ENCODE measurements at places on chromosomes 13 and 19.
A peak's percentile ranks its signal among the peaks of the same experiment; 100 is the strongest.

DNA sequence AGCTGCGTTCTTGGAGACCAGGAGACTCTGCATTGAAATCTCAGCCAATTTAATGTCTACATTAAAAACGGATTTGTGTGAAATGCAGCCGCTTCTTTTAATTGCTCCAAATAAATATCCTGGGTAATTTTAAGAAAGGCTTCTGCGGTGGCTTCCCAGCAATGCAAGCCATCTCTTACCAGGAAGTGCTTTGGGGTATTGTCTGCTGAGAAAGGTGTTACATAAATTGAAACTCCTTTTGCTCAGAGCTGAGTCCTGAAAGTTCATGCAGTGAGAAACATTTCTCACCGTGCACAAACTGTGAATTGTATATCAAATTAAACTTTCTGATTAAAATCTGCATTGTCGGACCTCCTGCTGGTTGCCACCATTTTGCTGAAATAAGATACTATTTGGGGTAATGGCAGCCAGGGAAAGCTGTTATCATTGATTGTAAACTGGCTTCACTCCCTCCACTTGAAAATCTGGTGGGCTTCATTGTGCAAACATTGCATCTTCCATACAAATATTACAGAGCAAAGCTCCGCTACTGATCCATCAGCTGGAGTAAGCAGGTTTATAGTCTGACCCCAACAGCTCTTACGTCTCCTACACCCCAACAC, 59.5 kb downstream of the ZIC5 start:
- no peak for DNase-seq

DNA sequence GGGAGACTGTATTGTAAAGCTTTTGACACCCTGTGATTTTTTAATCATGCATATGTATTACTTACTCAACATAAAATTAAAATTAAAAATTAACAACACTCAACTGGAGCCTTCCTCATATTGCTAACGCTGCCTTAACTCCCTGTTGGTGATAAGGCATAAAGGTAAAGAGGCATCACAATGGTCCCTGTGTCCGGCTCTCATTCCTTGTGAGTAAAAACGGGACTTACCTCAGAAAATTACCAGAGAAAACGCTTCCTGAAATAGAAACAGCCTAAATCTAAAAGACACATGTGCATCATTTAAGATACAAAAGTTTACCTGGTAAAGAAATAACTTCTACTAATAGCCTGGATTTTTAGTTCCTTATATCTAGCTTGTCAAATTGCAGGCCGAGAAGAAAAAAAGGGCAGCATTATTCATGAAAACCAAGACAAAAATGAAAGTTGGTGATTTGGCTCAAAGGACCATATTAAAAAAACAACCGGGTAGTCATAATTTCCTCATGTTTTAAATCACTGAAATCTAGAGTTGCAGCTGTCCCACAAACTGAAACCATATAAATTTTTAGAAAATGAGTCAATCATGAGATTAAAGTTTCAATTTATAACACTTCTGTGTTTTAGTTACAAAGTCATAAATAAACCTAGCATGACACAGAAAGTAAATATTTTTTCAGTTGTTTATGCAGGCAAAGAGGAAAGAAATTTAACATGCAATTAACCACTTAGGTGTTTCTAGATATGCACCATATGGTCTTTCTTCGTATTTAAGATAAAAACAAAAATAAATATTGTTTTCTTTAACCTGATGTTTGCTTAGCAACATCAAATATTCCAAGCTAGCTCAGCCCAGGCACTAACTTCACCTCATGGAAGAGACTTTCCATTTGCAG, 94.7 kb downstream of the MIPEP start:
- DNase-seq, result no peak

GRCh38 chr13:50352720-50353480, 337.7 kb downstream of the KCNRG start:
- DNase-seq, result no peak

- no peak for DNase-seq
Observed at GRCh38 chr19:8503510-8503909, 1.1 kb upstream of the PRAM1 start.

- DNase-seq, result no peak
Observed at GRCh38 chr13:37375724-37376123, 222.8 kb downstream of the POSTN start.

DNA sequence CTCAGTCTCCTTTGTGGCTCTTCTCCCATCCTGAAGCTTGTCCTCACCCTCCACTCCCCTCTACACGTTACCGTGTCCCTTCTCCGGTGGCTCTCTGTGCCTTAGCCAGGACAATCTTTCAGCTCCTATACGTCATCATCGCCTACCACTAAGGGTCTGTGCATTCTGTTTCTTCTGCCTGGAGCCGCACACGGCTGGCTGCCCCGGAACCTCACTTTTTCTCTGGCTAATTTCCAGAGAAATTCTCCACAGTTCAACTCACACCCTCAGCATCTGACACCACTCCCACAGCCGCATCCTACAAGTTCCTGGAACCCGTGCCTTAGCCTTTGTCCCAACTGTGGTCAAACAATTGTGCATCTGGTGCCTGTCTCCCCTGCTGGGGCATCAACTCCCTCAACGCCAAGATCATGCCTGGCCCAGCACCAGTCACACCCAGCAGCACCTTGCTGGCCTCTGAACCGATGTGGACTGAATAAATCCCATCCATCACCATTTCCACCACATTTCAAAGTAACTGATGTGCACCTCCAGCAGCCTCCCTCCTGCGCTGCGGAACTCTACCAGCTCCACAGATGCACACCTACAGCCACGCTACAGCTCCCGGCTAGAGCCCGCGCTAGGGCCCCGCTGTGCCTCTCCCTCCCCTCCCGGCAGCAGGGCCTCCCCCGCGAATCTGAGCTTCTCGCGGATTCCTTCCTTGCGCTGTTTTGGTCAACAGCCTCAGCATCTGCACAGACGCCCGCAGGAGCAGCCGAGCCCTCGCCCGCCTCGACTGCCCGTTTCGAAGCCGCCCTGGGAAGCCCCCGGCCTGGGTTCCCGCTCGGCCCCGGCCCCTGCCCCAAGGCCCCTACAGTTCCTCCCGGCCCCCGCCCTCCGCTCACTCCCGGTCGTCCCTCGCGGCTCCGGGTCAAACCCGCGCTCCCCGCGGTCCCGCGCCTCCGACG, 689 bp downstream of the DCUN1D2 start:
- peak; percentile 42 for DNase-seq

GRCh38 chr13:110309661-110310524, 2.8 kb downstream of the COL4A2 start:
- no peak for DNase-seq

DNA sequence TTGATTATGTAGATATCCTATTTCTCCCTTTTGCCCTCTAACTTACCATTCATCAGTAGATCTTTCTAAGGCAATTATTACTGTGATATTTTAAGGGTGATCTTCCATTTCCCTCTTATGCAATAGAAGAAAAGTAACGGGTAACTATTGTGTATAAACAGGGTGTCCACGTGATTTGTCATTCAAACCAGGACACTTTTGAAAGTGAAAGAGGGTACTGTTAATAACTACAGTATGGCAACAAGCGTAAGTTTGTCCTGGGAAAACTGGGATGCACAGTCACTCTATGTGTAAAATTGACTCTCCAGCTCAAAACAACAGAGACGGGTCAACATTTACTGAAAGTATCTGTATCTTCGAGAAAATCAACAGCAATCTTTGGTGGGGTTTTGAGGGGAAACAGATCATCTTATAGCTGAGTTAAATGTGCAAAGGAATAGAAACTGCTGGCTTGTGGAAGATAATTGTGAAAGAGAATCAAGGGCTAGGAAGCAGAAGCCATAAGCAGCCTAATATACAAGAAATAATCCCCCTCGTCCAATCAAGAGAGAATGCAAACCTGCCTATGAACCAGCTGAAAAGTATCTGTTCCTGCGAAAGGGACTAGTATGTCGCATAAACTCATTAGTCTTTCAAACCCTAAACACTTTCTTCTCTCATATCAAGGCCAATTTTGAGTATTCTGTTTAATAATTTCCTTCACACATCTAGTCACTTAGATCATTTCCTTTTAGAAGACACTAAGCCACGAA, 126.7 kb downstream of the FOXO1 start:
- DNase-seq, result no peak

DNA sequence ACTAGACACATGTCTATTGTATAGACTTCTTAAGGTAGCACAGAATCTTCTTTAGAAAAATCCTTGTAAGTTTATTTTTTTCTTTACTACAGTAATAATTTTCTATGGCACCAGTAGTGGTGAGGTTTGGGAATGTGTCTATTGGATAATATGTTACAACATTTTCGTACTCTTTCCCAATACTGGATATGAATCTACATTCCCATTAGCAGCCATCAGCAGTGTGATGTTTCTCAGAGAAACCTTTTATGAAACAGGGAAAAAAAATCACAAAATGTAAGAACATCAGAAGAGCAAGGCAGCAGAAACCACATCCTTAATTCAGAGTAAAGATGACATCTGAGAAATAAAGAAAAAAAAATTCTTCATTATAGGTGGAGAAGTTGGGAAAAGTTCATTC, 83.3 kb downstream of the POSTN start:
- no peak for DNase-seq

DNA sequence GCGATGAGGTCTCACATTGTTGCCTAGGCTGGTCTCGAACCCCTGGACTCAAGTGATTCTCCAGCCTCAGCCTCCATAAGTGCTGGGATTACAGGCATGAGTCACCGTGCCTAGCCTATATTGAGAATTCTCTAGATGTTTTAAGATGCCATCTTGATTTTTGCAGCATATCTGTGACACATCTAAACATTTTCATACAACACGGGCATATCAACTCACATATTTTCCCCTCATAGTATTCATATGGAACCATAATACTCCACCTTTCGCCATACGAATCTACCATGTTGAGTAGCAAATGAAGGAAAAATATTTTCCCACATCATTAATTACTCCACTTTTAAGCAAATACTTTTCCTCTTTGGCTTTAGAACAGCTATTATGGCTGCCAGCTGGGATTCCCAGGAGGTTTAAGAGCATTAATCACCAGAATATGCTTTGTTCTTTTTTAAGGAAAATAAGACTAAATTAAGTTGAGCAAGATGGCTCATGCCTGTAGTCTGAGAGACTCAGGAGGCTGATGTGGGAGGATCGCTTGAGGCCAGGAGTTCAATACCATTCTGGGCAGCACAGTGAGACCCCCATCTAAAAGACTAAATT, 56.9 kb upstream of the GTF2F2 start:
- DNase-seq, result no peak

DNA sequence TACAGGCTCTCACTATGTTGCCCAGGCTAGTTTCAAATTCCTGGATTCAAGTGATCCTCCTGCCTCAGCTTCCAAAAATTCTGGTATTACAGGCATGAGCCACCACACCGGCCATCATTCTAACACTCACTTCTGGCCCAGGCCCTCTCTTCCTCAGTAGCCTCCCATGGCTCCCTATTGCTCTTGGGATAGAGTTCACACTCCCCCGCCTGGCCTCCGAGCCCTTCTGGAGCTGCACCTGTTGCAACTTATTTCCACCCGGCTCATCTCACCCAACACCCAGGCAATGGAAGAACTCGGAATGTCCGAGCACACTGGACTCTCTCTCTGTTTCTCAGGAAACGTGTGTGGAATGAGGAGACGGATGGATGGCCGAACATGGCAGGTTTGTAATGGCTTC, 9.0 kb upstream of the SBK3 start:
- no peak for DNase-seq

GRCh38 chr13:109897988-109898624, 111.7 kb upstream of the IRS2 start:
- DNase-seq, result no peak

DNA sequence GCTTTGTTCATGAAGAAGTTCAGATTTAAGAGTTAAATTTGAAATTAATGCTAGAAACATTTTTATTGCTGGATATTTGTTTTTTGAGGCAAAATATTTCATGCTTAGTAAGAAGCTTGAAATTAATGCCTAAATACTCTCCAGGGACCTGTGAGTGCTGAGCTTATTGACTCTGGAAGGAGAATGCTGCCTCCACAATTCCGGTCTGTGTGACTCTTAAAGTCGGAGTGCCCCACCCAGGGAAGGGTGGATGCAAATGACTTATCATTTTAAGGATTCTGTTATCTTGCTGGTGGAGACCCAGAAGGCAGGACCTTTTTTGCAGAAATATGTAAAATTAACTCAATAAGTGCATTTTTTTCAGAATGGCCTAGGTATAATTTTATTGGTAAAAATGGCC, 143.8 kb upstream of the RXFP2 start:
- no peak for DNase-seq

DNA sequence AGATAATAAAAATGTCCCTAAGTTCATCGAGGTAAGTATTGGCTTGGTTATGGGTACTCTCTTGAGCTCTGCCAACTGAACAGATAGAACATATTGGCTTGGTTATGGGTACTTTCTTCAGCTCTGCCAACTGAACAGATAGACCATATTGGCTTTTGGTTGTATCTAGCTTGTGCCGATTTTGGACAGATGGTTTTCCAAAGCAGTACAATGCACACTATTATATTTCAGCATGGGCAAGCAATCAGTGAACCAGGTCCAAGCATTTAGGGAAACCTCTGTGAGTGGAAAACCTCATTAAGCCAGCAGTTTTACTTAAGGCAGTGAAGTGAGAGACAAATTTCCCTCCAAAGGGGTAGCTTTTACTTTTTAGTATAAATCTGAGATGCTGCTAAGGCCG, 1440.5 kb upstream of the SPRY2 start:
- no peak for DNase-seq

GRCh38 chr13:79846386-79846785, 365.4 kb downstream of the NDFIP2 start:
- DNase-seq, result peak; percentile 73

DNA sequence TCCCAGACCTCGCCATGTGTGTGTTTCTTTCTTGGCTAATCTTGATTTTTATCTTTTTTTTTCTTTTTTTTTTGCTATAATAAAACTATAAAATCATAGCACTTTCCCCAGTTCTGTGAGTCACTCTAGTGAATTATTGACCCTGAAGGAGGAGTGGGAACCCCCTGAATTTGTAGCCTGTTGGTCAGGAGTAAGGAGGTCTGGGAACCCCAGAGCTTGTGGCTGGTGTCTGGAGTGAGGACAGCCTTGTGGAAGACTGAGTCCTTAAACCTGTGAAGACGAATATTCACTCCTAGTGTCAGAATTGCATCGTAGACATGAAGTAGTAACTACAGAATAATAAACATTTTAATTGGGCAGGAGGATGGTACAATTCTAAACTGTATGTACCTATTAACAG, 7.4 kb downstream of the EID2B start:
- DNase-seq, result no peak

GRCh38 chr13:99988529-99989275, 7.1 kb downstream of the ZIC2 start:
- DNase-seq, result no peak

GRCh38 chr13:77868717-77869116, 49.9 kb downstream of the EDNRB start:
- no peak for DNase-seq
